PC-3 (cell line): ENCODE measurements at places on chromosomes 16 and 17. TPM values are rescaled to one million over a fixed set of nuclear protein-coding genes. Genes with fewer than 3 reads are reported as not detected.

DNA sequence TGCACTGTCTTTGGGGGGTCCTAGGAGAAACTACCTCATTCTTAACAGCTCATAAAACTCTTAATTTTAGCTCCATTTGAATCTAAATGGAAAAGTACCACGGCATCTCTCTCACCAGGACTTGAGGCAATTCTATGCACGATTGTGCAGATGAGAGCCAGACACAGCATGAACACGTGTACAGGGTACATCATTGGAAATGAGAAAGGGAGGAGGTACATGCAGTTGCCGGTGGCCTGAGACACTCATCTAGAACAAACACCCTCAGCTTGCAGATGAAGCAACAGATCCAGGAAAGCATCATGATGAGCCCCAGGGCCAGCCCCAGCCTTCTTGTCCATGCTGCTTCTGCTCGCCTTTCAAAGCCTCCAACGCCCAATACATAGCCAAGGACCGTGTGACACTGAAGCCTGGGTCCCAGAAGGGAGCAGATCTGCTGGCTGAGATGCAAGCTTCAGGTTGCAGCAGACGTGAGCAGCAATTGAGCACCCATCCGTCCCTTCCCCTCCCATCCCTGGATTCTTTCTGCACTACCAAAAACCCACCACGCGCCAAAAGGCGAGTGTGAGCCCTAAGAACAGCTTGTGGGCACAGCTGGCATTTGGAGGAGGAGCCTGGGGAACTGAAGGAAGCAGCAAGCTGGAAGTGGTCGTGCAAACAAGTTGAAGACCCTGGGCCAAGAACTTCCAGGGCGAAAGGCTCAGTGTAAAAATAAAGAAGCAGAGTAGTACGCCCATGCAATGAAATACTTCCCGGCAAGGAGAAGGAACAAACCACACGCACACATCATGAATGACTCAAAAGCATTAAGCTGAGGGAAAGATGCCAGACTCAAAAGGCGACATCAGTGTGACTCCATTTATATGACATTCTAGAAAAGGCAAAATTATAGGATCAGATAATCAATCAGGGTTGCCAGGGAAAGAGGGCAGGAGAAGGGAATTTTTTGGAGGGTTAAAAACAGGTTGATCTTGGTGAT, 7.3 kb upstream of the RCVRN start:
- no peaks in the 10 kb centered on the region for H3K36me3 ChIP-seq
- no peak overlapping the region for H3K4me3 ChIP-seq
- no peak overlapping the region for H3K27ac ChIP-seq
- peaks cover 29% of the 10 kb centered on the region; the same call in 1 of the 2 replicates for H3K27me3 ChIP-seq
- no peak for DNase-seq
- H3K4me1 ChIP-seq = no peaks in the 10 kb centered on the region

DNA sequence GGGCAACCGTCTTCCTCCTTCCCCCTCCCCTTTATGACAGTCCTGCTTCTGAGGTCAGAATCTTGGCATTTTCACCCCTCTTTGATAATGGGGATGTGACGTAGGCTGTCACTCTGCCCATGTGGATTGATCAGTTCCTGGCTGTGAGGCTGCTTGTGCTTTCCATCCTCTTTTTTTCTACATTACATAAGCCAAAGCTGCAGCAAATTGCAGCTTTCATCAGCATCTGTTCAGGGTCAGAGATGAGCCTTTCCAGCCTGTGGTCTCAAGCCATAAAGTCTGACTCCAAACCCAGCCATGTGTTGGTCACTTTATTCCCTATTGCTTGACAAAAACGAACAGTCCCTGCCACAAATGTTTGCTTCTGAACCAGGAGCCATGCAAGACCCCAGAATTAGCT, 535.1 kb downstream of the CDH11 start:
- H3K27ac ChIP-seq = no peak overlapping the region
- DNase-seq = no peak
- no peaks in the 10 kb centered on the region for H3K36me3 ChIP-seq
- H3K27me3 ChIP-seq = peaks cover 5% of the 10 kb centered on the region; the same call in 1 of the 2 replicates
- H3K4me3 ChIP-seq = no peak overlapping the region

DNA sequence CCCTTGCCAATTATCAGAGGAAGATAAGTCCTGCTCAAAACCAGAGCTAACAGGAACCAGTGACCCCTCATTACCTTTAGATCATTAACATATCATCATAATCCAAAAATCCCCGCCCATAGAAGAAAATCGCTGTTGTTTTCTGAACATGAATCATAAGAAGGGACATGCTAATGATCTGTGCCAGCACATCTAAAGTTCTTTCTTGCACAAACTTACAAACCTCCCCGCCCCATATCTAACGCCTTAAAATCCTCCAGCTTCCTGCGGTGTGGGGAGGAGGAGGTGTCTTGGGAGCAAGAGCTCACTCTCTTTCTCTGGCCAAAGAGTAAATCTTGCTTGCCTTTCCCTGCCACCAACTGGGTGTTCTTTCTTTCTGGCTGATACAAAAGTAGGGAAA, 78.3 kb downstream of the IRX3 start:
- peaks cover 20% of the 10 kb centered on the region for H3K27me3 ChIP-seq
- H3K36me3 ChIP-seq = no peaks in the 10 kb centered on the region
- no peak for DNase-seq
- no peaks in the 10 kb centered on the region for H3K4me1 ChIP-seq
- no peak overlapping the region for H3K4me3 ChIP-seq
- no peak overlapping the region for H3K27ac ChIP-seq

- H3K36me3 ChIP-seq = no peaks in the 10 kb centered on the region
- H3K4me3 ChIP-seq = no peak overlapping the region
- no peak for DNase-seq
- no peak overlapping the region for H3K27ac ChIP-seq
Observed at GRCh38 chr17:81517339-81518112, 4.9 kb upstream of the ACTG1 start.

DNA sequence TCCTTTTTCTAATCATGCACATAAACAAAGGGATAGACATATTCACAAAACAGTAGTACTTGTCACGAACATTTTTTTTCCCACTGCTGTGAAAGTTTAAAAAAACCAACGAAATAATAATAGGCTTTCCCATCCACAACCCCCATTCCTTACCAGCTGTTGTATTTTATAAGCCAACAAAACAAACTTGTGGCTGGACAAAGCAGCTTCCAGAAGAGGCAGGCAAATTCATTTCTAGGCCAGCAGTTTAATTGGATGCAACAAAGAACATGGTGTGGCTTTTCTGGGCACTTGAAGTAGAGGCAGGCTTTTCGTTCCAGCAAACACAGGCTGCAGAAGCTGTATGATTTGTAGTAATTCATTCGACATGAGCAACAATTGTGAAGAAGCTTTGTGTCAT, 56.0 kb upstream of the FAM20A start:
- no peaks in the 10 kb centered on the region for H3K36me3 ChIP-seq
- no peak for DNase-seq
- H3K27ac ChIP-seq = no peak overlapping the region

DNA sequence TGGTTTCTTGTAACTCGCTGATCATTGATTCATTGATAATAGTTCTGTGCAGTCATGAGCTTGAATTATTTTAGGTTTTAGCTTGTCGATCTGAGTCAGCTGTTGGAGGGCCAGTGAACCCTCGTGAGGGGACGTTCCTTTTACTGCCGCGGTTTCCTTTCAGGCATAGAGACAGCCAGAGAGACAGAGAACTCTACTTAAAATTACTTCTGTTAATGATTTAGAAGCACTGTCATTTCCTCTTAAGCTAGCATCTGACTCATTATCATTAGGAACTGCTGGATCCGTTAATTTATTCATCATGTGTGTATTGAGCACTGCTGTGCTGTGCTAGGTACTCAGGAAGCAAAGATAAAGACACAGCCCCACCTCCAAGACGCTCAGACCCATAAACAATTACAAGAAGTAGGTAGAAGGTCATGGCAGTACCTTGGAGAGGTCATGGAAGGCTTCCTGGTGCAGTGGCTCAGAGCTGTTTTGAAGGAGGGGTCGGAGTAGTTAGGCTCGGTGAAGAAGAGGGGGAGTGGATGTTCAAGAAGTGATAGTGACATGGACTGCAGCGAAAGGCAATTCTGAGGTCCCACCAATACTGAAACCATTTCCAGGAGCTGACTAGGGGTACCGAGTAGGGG, 3.3 kb downstream of the PGS1 start:
- peaks cover 52% of the 10 kb centered on the region for H3K4me1 ChIP-seq
- H3K4me3 ChIP-seq = no peak overlapping the region
- H3K36me3 ChIP-seq = peaks cover 13% of the 10 kb centered on the region; the same call in 1 of the 2 replicates
- no peaks in the 10 kb centered on the region for H3K27me3 ChIP-seq

- H3K27ac ChIP-seq = peak overlapping the region; percentile 34; the same call in 1 of the 2 replicates
- H3K27me3 ChIP-seq = no peaks in the 10 kb centered on the region
- DNase-seq = peak; percentile 59
Observed at GRCh38 chr16:57530104-57530521, 6.3 kb downstream of the CCDC102A start.

GRCh38 chr17:29572691-29573557, 4.4 kb downstream of the TP53I13 start:
- DNase-seq = no peak
- no peak overlapping the region for H3K27ac ChIP-seq
- no peak overlapping the region for H3K4me3 ChIP-seq
- no peaks in the 10 kb centered on the region for H3K36me3 ChIP-seq
- H3K4me1 ChIP-seq = peaks cover 7% of the 10 kb centered on the region; the same call in 1 of the 2 replicates

GRCh38 chr17:61400717-61401388, 1.2 kb downstream of the TBX2 start:
- DNase-seq = no peak
- peak overlapping the region; percentile 72 for H3K4me3 ChIP-seq

DNA sequence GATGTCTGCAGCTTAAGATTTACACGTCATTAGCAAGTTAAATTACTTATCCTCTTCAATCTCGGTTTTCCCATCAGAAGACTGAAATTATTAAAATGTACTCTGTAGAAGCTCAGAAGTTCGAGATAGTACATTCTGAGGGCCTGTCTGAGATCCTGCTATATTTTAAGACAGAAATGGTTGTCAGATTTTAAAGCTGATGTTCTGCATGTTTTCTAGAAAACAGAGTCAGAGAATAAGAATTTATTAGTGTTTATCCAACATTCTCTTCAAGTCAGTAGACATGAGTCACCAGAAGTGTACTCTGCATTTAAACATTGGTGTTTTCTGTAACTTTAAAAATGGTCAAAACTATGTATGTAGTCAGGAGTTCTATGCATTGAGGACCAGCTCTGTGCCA, 155.2 kb upstream of the MYOCD start:
- no peak overlapping the region for H3K4me3 ChIP-seq
- H3K27ac ChIP-seq = no peak overlapping the region
- H3K4me1 ChIP-seq = no peaks in the 10 kb centered on the region
- DNase-seq = peak; percentile 25
- H3K36me3 ChIP-seq = no peaks in the 10 kb centered on the region

DNA sequence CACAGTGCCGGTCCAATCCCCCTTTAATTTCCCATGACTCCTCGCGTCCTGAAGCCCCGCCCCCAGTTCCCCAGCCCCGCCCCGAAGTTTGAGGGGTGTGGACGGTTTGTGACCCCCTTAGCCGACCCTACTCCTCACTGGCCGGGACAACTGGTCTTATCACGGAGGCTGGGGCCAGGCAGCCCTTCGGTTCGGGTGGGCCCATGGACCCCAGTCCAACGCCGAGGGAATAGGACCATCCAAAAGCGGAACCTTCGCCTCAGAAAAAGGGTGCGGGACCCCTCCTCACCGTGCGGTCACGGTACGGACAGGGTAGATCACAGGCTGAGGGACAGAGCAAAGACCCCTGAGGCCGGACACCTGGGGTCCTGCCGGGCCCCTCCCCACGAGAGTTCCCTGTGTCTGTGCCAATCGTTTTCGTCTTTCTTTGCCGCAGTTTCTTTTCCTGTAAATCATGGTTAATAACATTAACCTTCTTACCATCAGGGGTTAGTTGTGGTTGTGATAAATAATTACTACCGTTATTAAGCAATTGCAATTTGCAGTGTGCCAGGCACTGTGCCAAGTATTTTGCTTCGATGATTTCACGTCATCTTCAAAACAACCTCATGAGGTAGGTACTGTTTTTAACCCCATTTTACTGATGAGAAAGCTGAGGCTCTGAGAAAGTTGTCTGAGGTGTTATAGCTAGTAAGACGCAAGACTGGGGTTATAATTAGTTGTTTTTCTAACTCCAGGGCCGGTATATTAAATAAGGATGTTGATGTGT, 543 bp downstream of the TMUB2 start:
- no peaks in the 10 kb centered on the region for H3K27me3 ChIP-seq
- DNase-seq = no peak
- peaks cover 7% of the 10 kb centered on the region; the same call in 1 of the 2 replicates for H3K36me3 ChIP-seq
- H3K4me3 ChIP-seq = peak overlapping the region; percentile 94

DNA sequence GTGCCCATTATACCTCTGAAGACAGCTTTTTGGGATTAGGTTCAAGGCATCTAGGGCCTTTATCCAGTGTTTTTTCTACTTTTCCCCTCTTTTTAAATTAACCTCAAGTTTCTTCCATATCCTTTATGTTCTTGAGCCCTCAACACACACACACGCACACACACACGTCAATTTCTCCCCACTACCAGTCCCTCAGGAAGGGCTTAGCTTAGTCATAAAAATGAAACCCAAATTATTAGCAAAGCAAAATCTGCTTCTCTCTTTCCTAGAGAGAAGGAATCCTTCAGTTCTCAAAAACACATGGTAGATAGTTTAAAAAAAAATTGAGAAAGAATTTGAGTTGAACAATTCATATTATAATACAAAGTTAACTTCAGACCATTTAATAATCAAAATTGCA, 401.1 kb downstream of the XYLT1 start:
- no peaks in the 10 kb centered on the region for H3K36me3 ChIP-seq
- no peak overlapping the region for H3K4me3 ChIP-seq
- no peaks in the 10 kb centered on the region for H3K4me1 ChIP-seq
- no peak overlapping the region for H3K27ac ChIP-seq
- no peak for DNase-seq

DNA sequence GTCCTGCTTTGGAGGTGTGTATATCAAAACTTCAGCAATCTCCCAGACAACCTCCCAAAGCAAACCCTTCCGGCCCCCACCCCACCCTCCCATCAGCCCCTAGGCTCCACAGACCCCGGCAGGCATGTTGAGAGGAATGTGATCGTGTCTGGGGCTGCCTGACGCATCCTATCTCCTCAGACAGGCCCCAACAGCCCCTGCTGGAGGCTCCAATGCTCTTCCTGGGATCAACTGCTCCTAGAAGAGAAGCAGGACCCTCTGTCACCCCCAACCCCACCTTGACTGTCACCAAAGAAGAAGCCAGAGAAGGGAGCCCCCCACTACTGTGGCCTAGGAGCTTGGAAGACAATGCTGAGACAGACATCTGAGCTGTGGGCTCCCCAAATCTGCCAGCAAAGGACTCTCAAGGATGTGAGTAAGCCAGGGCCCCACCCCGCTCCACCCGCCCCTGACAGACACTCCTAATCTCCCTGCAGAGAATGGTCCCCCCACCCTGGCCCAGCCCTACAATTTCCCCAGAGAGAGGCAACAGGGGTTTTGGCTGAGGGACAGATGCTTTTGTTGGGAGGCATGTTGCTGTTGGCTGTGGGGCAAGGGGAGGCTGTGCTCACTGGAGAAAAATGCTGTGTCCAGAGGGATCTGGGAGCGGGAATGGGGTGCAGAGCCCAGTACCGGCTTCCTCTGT, 1.6 kb upstream of the KRT14 start:
- H3K4me1 ChIP-seq = no peaks in the 10 kb centered on the region
- H3K4me3 ChIP-seq = no peak overlapping the region
- H3K27ac ChIP-seq = no peak overlapping the region
- no peaks in the 10 kb centered on the region for H3K36me3 ChIP-seq
- no peaks in the 10 kb centered on the region for H3K27me3 ChIP-seq
- DNase-seq = no peak

GRCh38 chr17:76535788-76536510, 1.6 kb downstream of the CYGB start:
- H3K4me1 ChIP-seq = peaks cover 9% of the 10 kb centered on the region
- H3K4me3 ChIP-seq = no peak overlapping the region
- H3K27ac ChIP-seq = no peak overlapping the region
- no peaks in the 10 kb centered on the region for H3K36me3 ChIP-seq

The LITAFD gene
- total RNA-seq = not detected in 2 replicates

The CTRB1 gene
- not detected in 2 replicates for total RNA-seq

The NPTX1 gene
- total RNA-seq = 0.55 and 4.3 TPM in 2 replicates

The RABEP1 gene
- 22.1 and 24.4 TPM in 2 replicates for total RNA-seq

The C16orf78 gene
- not detected in 2 replicates for total RNA-seq

The UTS2R gene
- total RNA-seq = not detected in 2 replicates

The GAST gene
- not detected in 2 replicates for total RNA-seq
